ENCODE measurements at places on chromosomes 1 and 21. TPM values are rescaled to one million over a fixed set of nuclear protein-coding genes. Genes with fewer than 3 reads are reported as not detected.

NKAIN1 gene
- 0.50 TPM for total RNA-seq

ENO1 gene
- total RNA-seq: 1,241 TPM

TPTE gene
- not detected for total RNA-seq

IQGAP3 gene
- 1.5 TPM for total RNA-seq

KRTAP13-2 gene
- not detected for total RNA-seq

S100B gene
- 0.62 TPM for total RNA-seq

MIXL1 gene
- not detected for total RNA-seq

RGS5 gene
- 4.8 TPM for total RNA-seq

TMPRSS2 gene
- not detected for total RNA-seq

OR2T29 gene
- total RNA-seq: not detected

GJA9 gene
- not detected for total RNA-seq

ITGB2 gene
- total RNA-seq: not detected

MINDY1 gene
- total RNA-seq: 9.6 TPM

ANKRD34A gene
- total RNA-seq: 0.39 TPM

C1orf116 gene
- not detected for total RNA-seq

GFI1 gene
- total RNA-seq: 0.10 TPM

ABL2 gene
- total RNA-seq: 9.4 TPM

PPFIA4 gene
- total RNA-seq: 4.2 TPM

IQCC gene
- total RNA-seq: 0.87 TPM

AK4 gene
- 63.2 TPM for total RNA-seq

CLDN17 gene
- not detected for total RNA-seq

VWA1 gene
- total RNA-seq: 14.0 TPM

FCRL6 gene
- not detected for total RNA-seq

CACNA1S gene
- total RNA-seq: not detected

SPATA17 gene
- 0.37 TPM for total RNA-seq

TIE1 gene
- 3.3 TPM for total RNA-seq

FCRL1 gene
- total RNA-seq: not detected

OR2L2 gene
- not detected for total RNA-seq

PBX1 gene
- total RNA-seq: 39.5 TPM

LEPR gene
- 24.9 TPM for total RNA-seq

CLEC20A gene
- not detected for total RNA-seq

BCL2L15 gene
- 0.12 TPM for total RNA-seq

MPZ gene
- total RNA-seq: 0.44 TPM

CFHR2 gene
- not detected for total RNA-seq

PEAR1 gene
- total RNA-seq: 7.7 TPM

AIRE gene
- total RNA-seq: not detected

GSTM5 gene
- 4.4 TPM for total RNA-seq

CFAP298 gene
- total RNA-seq: 20.2 TPM

GRIK1 gene
- total RNA-seq: not detected

TNFRSF25 gene
- total RNA-seq: 3.9 TPM

HSD11B1 gene
- total RNA-seq: 134 TPM

THEM5 gene
- total RNA-seq: not detected

RO60 gene
- 55.3 TPM for total RNA-seq

S100A9 gene
- not detected for total RNA-seq

LINGO4 gene
- total RNA-seq: not detected

RAB7B gene
- total RNA-seq: 5.2 TPM

CHD1L gene
- total RNA-seq: 14.7 TPM

RIIAD1 gene
- total RNA-seq: not detected

HLX gene
- 16.7 TPM for total RNA-seq

EPHB2 gene
- 1.9 TPM for total RNA-seq

ETV3L gene
- not detected for total RNA-seq

SLFNL1 gene
- total RNA-seq: 0.15 TPM

CYP4Z1 gene
- 0.10 TPM for total RNA-seq
